Central memory CD8-positive, alpha-beta T cell (primary cell): ENCODE measurements at places on chromosomes 4 and X.
A peak's percentile ranks its signal among the peaks of the same experiment; 100 is the strongest.

- no peak for DNase-seq
Observed at GRCh38 chr4:144590020-144590419, 55.9 kb upstream of the HHIP start.

DNA sequence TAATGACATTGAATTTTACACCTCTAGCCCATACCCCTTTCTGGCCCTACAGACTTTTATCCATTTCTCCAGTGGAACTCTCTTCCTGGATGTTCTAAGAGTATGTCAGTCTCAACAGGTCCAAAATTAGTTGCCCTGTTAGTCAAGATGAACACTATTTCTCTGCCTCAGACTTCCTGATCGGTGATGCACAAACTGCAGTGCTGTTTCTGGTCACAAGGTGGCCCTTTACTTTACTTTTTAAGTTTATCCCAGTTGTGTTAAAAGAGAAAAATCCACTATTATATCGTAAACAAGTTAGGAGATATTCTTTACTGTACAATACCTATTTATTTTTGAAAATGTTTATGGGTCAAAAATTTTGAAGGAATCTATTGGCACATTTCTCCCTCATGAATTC is 13.1 kb downstream of the TCEAL7 start:
- no peak for DNase-seq

DNA sequence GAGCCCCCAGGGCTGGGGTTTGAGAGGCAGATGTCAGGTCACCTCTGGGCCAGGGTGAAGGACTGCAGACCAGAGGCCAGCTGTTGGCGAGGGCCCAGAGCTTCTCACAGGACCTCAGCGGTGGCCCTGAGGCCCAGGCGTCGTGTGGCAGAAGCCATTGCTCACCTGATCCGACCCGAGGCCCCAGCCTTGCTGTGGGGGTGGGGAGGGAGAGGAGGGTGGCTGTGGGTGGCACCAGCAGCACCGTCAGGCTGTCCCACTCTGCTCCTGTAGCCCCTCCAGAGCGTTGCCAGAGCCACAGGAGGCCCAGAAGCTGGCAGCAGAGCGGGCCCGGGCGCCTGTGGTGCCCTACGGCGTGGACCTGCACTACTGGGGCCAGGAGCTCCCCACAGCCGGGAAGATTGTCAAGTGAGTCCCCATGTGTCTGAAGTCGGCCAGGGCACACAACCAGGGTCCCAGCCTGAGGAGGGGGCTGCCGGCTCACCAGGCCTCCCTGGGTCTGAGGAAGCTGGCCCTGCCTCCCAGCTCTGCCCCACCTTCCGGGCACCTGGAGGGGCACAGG is 28.8 kb downstream of the UVSSA start:
- DNase-seq = no peak

GRCh38 chr4:77052352-77052751 is 23.4 kb downstream of the CCNI start:
- DNase-seq = peak; percentile 25

GRCh38 chr4:73341454-73341853 is 62.6 kb upstream of the ALB start:
- no peak for DNase-seq

GRCh38 chr4:181264893-181265292 is 978.3 kb upstream of the TENM3 start:
- no peak for DNase-seq

DNA sequence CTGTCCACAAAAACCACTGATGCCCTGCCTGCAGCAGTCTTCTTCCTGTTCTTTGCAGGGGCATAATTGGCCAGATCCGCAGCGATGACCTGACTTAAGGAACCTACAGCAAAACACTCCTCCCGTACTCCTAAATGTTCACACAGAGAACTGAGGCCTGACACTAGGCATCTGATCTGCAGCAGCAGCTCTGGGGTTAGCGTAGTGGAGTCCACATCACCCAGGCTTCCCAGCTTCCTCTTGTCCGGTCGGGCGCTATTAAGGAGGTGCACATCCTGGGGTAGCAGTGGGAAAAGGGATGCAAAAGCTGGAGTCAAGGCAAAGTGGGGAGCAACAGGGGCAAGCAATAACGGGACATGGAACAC is 758 bp downstream of the SCFD2 start:
- no peak for DNase-seq

- DNase-seq = no peak
Observed at GRCh38 chrX:54043541-54044125, 640 bp downstream of the PHF8 start.

DNA sequence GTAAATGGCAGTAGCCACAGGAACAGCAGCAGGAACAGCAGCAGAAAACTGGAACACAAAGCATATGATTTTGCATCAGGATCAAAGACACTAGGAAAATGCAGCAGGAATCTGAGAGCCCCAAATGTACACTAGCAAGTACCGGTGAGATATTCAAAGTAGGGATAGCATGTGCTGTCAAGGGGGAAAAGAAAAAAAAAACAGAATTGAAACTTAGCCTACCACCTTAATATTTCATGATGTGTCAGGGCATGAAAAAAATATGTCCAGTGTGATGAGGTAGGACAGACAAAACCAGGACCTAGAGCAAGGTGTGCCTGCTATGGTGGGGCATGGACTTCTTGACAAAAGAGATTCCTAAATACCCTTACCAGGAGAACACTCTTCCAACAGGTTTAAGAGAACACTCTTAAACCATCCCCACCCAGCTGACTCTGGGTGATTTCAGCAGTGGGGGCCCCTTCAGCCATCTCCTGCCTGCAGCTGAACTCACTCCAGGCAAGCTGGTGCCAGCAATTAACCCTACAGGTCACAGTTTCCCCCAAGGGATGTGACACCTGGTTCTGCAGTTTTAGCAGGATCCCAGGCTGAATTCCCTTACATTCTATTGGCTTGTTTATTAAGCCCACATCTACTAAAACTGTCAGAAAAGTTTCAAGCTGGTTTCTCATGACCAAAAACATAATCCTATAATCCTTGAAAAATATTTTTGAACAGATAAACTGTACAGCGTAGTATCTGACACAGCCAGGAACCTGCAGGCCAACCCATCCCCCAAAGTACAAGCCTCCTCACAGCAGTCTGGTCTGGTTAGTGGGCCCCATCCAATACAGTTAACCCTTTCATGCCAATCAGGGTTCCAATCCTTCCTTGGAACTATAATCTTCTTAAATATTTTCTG is 62.9 kb upstream of the FMR1 start:
- DNase-seq = no peak

DNA sequence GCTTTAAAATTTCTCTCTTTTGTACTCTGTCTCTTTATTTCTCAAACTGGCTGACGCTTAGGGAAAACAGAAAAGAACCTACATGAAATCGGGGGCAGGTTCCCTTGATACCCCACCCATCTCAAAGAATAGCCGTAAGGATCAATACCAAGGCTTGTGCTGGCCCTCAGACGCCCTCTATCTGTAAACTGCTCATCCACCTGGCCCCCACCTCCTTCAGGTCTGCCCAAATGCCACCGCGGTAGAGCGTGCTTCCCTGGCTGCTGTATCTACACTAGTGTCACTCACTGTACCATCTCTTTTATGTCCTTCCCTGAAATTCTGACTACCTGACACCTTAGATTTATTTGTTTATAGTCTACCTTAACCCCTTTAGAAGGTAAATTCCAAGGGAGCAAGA is 62.8 kb downstream of the SMIM20 start:
- DNase-seq = no peak

DNA sequence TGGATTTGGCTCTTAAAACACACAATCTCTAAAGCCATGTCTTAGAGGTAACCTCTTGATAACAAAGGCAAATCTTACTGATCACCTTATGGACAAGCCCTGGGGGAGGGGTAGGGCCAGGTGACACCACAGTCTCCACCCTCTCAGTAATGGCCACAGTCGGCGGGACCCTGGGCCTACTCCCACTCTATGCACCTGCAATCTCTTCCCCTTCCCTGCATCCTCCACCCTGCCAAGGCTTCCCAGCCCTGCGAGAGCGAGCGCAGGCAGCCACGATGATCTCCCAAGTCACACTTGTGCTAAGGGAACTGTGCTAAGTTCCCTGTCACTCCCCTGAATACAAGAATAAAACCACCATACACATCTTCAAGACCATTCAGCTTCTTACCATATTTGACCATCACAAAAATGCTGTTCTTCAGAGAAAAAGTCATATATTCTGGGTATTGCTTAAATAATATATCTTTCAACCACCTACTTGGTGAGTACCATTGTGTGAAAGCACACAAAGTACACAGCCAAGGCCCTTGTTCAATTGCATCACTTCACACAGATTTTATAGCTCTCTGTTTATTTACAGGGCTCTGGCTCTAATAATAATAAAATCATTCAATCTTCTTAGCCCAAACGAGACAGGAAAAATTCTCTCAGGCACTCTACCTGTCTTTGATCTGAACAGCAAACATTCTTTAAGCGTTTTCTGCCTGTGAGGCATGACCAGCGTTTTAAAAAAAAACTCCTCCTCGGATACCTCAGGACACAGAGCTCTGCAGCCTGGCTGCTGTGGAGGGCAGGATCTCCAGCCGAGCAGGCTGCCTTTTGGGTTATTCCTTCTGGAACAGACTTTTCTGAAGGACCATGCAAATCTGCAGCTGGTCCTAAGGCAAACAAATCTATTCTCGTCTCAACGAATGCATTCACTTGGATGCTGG is 115.7 kb upstream of the MAP3K15 start:
- no peak for DNase-seq

GRCh38 chrX:38375891-38376290 is 23.5 kb downstream of the OTC start:
- no peak for DNase-seq

- no peak for DNase-seq
Observed at GRCh38 chr4:187090401-187090800, 366.7 kb upstream of the FAT1 start.

- DNase-seq = no peak
Observed at GRCh38 chr4:15654593-15655222, 449 bp downstream of the FBXL5 start.

DNA sequence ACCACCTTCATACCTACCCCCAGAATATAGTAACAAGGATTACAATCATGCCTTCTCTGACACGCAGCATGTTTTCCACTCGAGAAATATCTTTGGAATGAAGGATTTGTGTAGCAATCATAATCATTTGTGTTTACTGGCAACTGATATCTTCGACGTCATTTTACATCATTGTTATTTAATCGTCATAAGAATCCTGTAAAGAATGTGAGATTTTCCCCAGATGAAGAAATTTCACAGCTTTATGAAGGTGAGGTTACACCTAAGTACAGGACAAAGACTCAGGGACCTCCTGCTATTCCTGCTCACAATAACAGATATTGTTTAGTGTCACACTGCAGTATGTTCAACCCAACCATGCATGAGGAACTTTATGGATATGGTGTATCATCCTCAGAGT is 198.2 kb upstream of the LDB2 start:
- no peak for DNase-seq

GRCh38 chrX:13287816-13288215 is 32.0 kb downstream of the ATXN3L start:
- DNase-seq = no peak

GRCh38 chr4:168923526-168924194 is 86.4 kb downstream of the CBR4 start:
- DNase-seq = peak; percentile 19

DNA sequence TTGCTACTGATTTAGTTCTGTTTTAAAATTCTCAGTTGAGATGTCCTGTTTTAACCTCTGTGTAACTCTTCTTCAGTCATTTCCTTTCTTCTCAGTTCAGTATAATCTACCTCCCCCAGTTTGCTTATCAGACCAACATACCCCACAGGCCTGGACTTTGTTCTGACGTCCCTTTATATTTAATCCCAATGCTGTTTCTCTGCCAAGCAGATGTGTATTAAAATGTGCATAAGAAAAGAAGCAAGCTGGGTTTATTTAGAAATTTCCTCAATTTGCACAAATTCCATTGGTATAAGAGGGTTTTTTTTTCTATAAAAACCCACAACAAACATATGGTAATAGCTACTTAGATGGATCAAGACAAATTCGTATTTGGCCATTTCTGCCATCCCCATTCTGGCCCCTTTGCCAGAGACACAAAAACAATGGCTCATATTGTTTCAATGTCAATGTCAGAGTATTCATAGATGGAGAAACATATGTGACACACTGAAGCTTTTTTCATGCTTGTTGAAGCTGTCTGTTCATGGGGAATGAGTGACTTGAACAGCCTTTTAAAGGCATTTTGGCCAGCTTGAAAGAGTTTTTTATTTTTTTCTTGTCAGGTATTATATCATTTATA is 24.5 kb downstream of the HCCS start:
- no peak for DNase-seq

- no peak for DNase-seq
Observed at GRCh38 chr4:76199664-76200211, 13.9 kb downstream of the SCARB2 start.

- DNase-seq = no peak
Observed at GRCh38 chr4:152039023-152039481, 278.2 kb upstream of the GATB start.

DNA sequence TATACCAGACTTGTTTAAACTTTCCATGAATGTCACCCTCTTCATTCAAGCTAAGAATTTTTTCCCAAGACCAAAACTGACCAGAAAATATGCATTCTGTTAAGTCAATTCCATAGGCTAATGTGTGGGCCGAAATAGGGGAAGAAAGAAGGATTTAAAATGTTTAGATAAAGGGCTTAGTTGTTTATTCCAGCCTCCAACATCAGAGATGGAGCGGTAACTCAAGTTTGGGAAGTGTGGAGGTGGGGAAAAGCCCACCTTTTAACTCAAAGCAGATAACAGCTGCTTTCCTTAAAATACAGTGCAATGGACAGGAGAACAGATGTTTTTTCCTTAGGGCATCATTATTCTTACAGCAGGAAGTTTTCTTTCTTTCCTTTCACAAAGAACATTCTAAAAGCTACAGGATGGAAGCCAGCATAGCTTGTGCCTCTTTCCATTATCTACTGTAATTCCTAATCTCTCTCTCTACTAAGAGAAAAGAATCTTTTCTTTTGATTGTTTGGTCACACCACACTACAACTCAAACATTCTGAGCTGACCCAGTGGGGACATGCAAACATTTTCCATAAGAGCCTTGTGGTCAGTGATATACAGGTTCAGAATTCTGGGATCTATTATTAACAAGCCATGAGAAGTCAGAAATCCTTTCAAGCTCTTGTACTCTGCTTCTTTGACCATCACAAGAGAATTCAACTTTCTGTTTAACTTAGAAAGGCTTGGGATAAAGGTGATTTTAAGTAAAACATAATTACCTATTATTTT is 101.6 kb downstream of the PDE5A start:
- no peak for DNase-seq

- no peak for DNase-seq
Observed at GRCh38 chrX:49877397-49878101, 1.7 kb upstream of the USP27X start.

- DNase-seq = no peak
Observed at GRCh38 chr4:56438766-56439165, 2.7 kb downstream of the PAICS start.

DNA sequence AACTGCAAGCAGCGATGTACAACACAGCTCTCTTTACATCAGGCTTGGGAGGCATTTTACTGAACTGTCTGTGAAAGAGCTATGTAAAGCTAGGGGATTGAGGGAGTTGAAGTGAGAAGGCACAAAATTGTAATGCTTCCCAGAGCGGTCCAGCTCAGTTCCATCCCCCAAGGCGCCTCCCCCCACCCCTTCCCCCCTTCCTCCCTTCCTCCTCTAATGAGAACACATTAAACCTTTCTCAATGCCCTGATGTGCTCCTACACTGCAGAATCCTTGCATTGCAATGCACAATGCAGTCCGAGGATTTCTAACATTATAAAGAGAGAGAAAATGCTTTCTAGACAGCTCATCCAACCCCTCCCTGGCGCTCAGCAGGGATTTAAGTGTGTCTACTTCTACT is 73.9 kb downstream of the CXXC4 start:
- no peak for DNase-seq

- DNase-seq = no peak
Observed at GRCh38 chrX:154352466-154352865, 22.0 kb downstream of the FLNA start.

GRCh38 chr4:188270273-188271069 is 131.2 kb downstream of the TRIML1 start:
- no peak for DNase-seq
